ENCODE measurements at places on chromosomes 13 and 19. TPM values are rescaled to one million over a fixed set of nuclear protein-coding genes. Genes with fewer than 3 reads are reported as not detected.

OSCAR gene
- 1.7 TPM for total RNA-seq

GRCh38 chr19:2724148-2724557, 3.0 kb upstream of the DIRAS1 start:
- no peak for DNase-seq

GRCh38 chr19:52689843-52690368, 44.9 kb downstream of the ZNF611 start:
- peak; percentile 92 for DNase-seq

DNA sequence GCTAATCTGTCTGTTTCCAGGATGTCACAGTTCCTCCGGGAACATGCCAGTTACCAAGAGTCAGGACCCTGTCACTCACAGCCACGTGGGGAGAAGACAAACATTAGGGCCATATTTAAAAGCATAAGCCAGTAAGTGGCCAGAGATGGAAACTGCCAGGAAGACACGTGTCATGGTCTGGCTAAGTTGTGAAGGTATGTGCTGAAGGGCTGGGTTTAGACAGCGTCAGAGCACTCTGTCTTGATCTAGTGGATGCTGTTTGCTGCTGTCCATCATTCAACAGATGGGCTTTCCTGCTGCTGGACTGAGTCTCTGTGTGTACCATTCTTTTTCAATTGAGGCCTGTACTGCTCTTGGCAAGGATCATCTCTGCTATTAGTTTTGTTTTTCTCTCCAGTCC, 128.6 kb downstream of the HS6ST3 start:
- no peak for DNase-seq

MYO1F gene
- 7.2 TPM for total RNA-seq

- no peak for DNase-seq
These were observed 256.8 kb downstream of the KLF12 start for GRCh38 chr13:73877399-73877798.

UPF1 gene
- total RNA-seq = 78.7 TPM

GRCh38 chr19:22893855-22894270, 61.8 kb downstream of the ZNF723 start:
- no peak for DNase-seq

DNA sequence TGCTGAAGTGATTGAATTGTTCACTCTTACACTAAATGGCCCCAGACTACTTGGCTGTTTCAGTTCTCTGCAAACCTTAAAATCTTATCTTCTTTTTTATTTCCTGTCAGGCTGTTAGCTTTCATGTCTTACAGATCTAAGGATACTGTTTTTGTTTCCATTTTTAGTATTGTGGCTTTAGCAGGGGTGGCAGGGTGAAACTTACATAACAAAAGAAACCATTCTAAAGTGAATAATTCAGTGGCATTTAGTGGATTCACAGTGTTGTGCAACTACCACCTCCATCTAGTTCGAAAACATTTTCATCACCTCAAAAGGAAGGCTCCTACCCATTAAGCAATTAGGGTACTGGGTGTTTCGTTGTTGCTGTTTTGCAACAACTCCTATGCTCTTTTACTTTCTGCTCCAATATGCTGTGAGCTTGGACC, 19.8 kb downstream of the TMEM272 start:
- DNase-seq = no peak

ZNF577 gene
- 11.1 TPM for total RNA-seq

- no peak for DNase-seq
These were observed 25.9 kb downstream of the UBA2 start for GRCh38 chr19:34454091-34454490.

DNA sequence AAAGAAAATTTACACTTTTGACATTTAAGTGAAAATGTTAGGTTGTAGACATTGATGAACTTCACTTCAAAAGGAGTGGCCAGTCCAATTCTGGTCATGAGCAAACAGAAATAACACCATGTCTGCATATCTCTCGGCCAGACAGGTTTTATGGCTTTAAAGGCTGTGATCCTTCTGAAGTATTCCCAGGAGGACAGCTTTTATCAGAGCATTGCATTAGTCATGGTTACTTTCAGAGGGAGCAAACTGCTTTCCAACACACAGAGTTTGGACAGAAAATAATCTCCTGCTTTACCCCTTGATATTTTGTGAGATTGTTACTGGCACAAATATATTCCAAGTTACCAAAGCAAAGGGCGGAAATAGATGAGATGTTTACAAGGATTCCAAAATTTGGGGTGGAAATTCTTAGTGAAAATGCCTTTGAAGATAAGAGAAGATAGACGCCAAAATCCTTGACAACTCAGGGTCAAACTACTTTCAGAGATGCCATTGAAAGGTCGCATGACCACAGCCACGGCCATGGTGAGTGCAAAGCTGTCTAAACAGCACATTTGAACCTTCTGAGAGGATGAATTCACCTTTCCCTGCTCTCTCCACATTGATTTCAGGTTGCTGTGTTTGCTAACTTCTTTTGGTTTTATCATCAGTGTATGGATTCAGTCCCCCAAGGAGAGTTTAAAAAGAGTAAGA, 584.5 kb upstream of the SGCG start:
- DNase-seq = no peak

DNA sequence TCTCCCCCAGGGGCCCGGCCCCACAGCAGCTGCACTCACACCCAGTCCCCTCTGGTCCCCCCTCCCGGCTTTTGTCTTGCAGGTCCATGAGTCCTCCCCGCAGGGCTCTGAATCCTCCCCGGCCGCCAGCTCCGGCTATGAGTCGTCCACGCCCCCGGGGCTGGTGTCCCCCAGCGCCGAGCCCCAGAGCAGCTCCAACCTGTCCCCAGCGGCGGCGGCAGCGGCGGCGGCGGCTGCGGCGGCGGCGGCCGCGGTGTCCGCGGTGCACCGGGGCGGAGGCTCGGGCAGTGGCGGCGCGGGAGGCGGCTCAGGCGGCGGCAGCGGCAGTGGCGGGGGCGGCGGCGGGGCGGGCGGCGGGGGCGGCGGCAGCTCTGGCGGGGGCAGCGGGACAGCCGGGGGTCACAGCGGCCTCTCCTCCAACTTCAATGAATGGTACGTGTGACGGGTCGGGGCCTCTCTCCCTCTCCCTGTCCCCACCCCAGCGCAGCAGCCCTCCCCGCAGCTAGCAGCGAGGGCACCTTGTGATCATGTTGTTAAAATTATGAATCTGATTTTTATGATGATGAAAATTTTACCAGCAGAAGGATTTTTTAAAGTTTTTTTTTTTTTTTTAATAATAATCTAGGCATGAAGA, 3.8 kb downstream of the ZIC2 start:
- DNase-seq = peak; percentile 42

DNA sequence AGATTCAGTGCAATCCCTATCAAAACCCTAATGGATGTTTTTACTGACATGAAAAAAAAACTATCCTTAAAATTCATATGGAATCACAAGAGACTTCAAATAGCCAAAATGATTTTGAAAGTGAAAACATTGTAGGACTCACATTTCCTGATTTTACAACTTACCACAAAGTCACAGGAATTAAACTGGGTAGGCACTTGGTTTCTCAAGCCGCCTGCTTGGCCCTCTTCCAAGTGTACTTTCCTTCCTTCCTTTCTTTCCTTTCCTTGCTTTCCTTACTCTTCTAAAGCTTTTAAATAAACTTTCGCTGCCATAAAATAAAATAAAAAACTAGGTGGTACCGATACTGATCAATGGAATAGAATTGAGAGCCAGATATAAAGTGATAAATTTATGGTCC, 21.0 kb upstream of the CD33 start:
- peak; percentile 34 for DNase-seq

GRCh38 chr19:3710265-3710812, 2.2 kb downstream of the TJP3 start:
- DNase-seq = no peak

TEX101 gene
- not detected for total RNA-seq

DNA sequence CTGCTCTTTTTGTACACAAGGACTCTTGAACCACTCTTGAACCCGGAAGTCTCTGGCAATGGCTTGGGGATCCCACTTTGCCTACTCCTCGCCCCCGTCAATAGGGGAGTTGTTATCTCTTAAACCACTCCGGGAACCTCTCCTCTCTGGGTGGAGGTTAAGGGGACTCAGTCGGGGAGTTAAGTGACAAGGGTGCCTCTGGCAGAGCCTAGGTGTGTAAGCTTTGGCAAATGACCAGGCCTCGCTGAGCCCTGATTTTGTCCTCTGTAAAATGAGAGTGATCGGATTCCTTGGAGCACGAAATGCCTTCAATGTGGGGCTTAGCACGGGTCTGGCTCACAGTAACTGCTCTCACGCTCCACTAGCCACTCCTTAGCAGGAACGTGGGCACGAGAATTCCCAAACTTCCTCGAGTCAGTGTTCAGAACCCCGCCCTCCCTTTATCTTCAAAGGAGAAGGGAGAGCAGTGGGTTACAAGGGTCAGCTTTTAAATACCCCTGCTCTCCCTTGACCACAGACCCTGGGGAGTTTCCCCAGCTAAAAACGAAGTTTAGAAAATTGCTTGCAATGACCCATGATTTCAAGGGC, 193.3 kb downstream of the KATNAL1 start:
- no peak for DNase-seq

GRCh38 chr13:110001670-110002275, 215.4 kb upstream of the IRS2 start:
- DNase-seq = no peak

SHD gene
- total RNA-seq = not detected

GRCh38 chr19:31586282-31586681, 237.0 kb upstream of the TSHZ3 start:
- no peak for DNase-seq

DNA sequence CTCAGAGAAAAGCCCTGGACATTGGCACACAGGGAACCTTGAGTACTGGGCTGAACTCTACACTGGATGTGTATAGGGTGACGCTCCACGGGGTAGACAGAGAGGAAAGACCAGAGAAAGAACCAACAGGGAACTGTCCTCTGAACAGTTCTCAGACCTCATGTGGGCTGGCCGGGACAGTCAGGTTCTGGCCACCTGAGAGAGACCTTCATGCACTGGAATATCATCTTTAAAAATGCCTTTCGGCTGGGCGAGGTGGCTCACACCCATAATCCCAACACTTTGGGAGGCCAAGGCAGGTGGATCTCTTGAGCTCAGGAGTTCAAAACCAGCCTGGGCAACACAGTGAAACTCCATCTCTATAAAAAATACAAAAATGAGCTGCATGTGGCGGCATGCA, 143.8 kb upstream of the GJB6 start:
- no peak for DNase-seq

GRCh38 chr13:98945863-98946605, 31.8 kb downstream of the DOCK9 start:
- no peak for DNase-seq

DNA sequence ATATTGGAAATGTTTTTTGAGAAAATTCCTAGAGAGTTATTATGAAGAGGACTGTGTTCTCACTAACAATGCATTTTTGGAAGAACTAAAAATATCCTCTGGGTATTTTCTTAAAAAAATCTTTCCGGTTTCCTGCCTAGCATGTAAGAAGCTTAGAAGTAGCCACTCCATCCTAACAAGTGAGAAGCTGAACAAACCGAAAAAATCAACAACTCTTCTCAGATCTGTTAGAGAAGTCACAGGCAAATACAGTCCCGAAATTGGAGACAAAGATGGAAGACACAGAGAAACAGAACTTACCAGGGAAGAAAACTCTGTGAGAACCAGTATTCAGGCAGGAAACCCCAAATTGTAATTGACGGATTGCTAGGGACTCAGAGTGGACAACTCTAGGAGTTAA, 173.0 kb downstream of the KLF12 start:
- no peak for DNase-seq

GRCh38 chr13:97621631-97622030, 187.7 kb downstream of the RAP2A start:
- DNase-seq = no peak

CYP2B6 gene
- not detected for total RNA-seq

DNA sequence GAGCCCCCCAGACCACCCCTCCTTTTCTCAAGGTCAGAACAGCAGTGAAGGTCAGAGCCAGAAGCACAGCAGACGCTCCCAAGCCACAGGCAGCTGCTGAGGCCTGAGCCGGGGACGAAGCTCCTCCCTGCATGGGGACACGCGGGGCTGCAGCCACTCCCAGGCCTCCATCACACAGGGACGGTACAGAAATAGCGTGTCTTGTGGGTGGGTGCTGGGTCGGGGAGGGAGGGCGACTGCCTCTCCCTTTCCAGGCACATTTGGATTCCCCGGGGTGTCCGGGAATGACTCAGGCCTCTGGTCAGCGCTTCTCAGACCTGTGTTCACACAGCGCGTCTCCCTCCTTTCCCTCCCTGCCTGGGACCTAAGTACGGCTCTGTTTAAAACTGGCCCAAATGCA, 33.2 kb downstream of the RASA3 start:
- DNase-seq = peak; percentile 94

- DNase-seq = no peak
These were observed 11.5 kb downstream of the CIB3 start for GRCh38 chr19:16161840-16162239.

DNA sequence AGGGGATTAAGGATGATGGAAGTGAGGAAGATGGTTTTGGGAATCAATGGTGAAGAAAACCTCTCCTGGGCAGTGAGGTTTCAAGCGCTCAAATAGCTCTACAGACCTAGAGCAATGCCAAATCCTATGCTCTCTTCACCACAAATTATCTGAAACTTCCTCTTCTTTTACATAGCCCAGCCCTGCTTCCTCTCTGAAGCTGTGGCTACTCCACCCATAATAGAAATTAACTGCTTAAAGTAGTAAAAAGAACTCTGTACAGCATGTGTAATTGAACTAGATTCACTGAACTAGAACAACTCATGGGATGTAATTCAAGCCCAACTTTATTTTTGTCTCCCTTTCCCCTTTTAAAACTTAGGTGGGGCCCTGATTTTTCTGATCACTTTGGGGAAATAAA, 20.4 kb upstream of the IFT88 start:
- no peak for DNase-seq

DNA sequence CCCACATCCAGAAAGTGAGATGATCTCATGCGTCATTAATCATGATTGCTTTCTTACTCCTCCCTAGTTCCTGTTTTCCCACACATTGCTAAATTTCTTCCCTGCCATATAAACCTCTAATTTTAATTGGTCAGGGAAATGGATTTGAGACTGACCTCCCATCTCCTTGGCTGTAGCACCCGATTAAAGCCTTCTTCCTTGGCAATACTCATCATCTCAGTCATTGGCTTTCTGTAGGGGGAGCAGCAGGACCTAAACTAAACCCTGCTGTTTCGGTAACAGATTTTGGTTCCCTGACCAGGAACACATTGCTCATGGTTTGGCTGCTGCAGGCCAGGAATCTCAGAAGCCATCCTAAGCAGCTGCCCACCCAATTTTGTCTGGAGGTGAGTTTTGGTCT, 61.7 kb downstream of the SPRYD7 start:
- DNase-seq = no peak
